Stimulated activated naive CD8-positive, alpha-beta T cell treated with anti-CD3 and anti-CD28 coated beads, Interleukin-15, amount 100 ng/mL, for 72 hours (primary cell): ENCODE measurements at places on chromosomes 12 and 14.

GRCh38 chr14:103398427-103399195, 13.4 kb downstream of the MARK3 start:
- no peak for DNase-seq

DNA sequence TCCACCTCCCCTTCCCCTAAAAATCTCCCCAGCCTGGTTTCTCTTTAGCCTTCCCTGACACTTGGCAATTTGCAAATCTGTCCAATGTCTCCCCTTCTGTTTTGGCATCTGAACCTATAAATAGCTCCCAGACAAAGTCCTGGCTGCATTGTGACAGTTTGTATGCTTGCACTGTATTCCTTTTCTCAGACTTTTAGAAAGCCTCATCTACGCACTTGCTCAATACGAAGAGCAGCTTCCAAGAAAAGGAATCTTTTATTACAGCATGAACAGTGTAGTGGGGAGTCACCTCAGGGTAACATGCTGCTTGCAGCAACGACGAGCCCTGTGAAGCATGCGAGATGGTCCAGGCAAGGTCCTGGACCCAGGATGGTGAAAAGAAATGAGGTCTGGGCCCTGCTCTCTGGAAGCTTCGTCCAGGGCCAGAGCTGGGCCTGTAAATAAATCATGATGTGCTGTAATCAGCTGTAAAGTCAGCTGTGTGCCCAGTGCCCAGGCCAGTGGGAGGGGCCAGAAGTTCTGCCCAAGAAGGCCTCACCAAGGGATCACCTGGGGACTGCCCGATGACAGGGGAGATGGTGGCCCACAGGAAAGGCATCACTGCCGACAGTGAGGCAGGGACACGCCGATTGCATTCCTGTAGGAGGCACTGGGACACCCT, 88.3 kb downstream of the RIN3 start:
- no peak for DNase-seq

DNA sequence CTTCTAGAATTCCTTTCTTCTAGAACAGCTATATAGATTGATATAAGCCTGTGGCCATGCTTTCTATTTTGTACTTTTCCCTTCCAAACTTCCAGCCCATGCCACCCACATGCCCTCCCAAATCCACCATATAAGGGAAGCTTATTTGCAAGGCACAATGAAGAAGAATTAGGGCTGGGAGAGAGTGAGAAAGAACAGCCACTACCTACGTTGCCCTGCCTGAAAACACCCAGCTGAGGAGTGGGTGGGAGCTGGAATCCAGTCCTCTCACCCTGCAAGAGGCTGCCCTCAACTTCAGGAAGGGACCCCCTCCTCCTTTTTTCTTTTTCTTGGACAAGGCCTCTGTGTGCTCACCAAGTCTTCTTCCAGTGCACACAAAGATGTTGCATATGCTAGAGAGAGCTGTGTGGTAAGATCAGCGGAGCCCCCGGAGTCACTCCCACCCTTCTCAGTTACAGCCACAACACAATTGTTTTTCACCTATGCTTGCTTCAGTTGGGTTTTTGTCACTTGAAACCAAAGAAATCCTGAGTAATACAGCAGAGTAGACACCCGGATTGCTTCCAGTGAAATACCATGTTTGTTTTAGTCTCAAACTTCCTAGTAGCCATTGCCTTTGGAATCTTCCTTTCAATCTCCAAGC, 38.8 kb downstream of the CDKL1 start:
- DNase-seq, result no peak

- no peak for DNase-seq
Measured at GRCh38 chr12:131349397-131350127, 361.3 kb upstream of the SFSWAP start.

DNA sequence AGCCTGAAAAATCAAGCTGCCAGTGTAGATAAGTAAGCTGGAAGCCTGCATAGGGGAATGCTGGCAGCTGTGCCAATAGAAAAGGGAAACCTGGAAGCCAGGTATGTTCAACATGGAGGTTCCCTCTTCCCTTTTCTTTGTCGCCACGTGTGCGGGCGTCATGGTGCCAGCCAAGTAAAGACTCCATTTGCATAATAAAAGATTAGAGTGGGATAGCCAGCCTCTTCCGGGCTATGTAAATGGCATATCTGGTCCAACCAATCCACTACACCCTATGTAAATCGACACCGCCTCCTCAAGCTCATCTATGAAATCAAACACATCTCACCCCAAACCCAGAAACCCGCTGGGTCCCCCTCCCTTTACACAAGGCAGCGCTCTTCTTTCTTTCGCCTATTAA, 5.6 kb upstream of the ADGRD1 start:
- DNase-seq, result no peak

- DNase-seq, result no peak
Measured at GRCh38 chr12:99444859-99445316, 202.7 kb upstream of the GARIN6 start.

GRCh38 chr12:19833775-19834501, 394.6 kb downstream of the AEBP2 start:
- peak; percentile 17 for DNase-seq
